ENCODE measurements at places on chromosomes 2 and 18.

GRCh38 chr2:199869653-199870052 lies 18.7 kb upstream of the FTCDNL1 start:
- DNase-seq = no peak

GRCh38 chr2:120976501-120977307 lies 241.0 kb downstream of the GLI2 start:
- DNase-seq = no peak

DNA sequence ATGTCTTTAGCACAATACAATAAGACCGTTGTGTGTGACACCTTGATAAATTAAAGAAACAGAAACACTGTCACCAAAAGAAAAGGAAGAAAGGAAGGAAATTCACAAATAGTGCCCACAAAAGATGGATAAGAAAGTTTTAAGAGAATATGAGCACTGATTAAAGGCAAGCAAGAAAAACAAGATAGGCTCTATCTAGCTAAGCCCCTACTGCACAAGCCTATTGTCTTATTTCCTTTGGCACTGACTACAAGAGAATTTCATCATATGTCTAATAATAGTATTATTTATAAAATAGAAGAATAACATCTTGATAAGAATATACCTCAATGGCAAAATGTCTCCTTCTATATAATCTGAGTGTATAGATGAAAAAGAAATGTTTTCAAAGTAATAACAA lies 335.7 kb downstream of the NCKAP5 start:
- DNase-seq = no peak

DNA sequence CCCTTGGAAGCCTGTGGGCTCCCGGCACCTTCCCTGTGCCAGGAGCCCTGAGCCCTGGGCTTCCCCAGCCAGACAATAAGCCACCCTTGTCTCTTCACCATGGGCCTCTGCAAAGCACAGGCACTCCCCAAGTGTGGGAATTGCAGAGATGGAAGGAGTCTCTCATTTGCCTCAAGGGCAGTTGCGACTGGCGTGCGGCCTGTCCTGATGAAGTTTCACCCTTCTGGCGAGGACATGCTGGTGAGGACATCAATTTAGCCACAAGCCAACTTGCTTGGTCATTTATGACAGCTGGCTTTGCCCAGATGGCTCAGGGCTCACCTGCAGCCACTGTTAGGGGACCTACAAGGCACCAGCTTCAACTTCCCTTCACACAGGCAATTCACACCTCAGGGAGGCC lies 180.2 kb downstream of the ANAPC1 start:
- no peak for DNase-seq

DNA sequence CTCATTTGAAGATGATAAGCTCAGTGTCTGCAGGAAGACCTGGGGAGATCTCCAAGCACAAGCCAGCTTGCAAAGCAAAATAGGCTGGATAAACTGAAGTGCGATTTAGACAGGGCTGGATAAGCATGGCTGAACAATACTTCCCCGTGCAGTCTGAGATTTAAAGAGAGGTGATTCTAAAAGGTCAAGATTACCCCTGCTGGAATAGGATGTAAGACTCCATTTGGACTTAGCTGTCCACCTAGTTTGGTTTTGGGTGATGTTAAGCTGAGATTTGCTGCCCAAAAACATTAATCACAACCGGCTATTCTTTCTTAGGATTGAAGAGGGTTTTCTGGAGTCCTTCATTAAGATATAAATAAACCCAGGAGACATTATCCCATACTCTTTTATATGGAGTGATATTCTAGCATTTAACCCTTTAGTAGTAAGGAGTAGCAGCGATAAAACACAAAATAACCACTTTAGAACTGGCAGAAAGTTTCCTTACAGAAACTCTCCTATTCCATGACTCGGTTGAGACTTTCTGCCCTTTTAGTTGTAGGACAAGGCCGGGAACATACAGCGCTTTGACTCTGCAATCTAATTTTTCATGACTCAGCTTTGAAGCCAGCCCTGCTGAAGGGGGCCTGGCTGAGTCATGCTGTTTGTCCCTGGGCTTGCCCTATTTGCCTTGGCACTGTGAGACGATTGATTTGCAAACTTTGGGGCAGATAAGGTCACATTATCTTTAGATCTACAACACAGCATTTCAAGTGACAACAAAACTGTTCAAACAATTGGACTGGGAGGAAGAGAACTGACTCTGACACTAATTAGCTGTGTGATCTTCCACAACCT lies 238.2 kb downstream of the GCA start:
- no peak for DNase-seq

- no peak for DNase-seq
Measured at GRCh38 chr2:18084376-18084775, 205.9 kb downstream of the KCNS3 start.

Data from DMS 273 treated with DMSO at 0.1 percent for 48 hours (cell line).